ENCODE measurements at places on chromosomes 1 and 21. TPM values are rescaled to one million over a fixed set of nuclear protein-coding genes. Genes with fewer than 3 reads are reported as not detected.

DNA sequence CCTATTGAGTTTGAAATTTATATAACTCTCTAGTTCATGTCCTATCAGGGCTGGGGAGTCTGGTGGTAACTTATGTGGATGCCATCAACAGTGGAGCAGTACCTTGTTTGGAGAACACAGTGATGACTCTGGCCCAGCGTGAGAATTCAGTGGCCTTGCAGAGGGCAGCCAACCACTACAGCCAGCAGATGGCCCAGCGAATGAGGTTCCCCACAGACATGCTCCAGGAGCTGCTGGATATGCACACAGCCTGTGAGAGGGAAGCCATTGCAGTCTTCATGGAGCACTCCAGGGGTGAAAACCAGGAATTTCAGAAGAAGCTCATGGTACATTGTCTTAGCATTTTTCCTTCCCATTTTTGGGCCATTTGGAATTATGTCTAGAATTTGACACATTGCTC is 32.0 kb upstream of the GBP6 start:
- DNase-seq: no peak

GRCh38 chr1:161946071-161946987 is 77.3 kb downstream of the OLFML2B start:
- no peak for DNase-seq

GRCh38 chr1:9375912-9376311 is 83.2 kb downstream of the SPSB1 start:
- DNase-seq: no peak

CCDC30 gene
- polyA plus RNA-seq: 0.07 TPM

DNA sequence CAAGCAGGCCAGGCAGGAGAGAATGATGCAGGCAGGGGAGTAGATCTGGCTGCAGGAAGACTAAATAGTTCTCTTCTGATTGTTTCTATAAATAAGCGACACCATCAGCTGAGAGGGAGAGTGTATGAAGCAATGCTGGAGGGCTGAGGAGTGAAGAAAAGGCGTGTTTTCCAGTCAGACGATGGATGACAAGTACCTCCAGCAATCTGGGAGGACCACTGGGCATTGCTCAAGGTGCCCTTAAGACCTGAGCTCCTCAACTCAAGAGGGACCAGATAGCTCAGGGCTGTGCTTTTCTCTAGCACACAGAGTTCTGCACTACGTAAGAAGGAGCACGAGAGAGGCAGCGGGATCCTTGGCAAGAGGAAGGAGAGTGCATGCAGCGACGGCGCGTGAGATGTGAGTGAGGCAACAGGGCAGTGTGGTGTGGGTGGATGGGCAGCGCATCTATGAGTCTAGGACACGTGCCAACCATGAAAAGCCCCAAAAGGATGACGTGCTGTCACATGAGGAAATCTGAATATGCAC is 36.0 kb downstream of the PABPC4 start:
- DNase-seq: no peak

DNA sequence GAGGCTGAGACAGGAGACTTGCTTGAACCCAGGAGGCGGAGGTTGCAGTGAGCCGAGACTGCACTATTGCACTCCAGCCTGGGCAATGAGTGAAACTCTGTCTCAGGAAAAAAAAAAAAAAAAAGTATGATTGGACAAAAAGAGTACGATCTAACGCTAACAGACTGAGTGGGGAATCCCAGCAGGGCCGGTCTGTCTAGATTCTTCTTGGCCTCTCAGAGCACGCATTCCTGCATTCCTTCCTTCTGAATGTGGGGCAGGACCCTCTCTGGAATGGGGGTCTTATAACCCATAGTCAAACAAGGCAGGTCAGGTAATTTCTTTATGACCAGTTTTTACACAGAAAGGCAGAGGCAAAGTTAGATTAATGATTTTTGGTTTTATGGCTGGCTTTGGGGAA is 92.0 kb upstream of the PPM1J start:
- DNase-seq: no peak

IBA57 gene
- 8.5 TPM for polyA plus RNA-seq

EDARADD gene
- 0.13 TPM for polyA plus RNA-seq

TFF2 gene
- polyA plus RNA-seq: 1.0 TPM

VSIG8 gene
- polyA plus RNA-seq: not detected

DNA sequence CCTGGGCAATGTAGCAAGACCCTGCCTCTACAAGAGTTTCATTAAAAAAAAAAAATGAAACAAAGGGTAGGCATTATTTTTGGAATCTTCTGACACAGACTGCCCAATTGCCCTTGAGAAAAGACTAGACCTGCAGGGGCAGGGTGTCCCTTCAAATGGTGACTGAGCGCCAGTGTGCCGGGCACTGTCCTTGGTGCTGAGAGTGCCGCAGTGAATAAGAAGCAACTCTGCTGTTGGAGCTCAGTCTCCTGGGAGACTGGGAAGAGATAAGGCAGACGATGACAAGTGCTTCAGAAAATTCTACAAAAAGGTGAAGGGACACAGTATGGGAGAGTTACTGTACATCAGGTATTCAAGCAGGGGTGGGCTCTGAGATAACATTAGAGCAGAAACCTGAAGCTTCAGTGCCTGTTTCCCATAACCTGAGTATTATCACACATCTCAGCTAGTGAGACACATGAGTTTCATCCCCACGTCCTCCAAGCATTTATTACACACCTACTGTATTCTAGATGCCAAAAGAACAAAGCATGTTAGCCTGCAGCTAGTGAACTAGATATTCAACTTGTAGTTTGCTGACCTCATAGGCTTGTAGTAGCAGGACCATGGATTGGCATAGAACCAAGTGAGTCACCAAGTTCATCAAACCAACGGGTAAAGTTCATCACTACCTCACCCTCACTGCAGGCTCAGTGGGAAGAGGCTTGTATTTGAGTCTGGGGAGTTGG is 18.4 kb upstream of the RPL11 start:
- peak; percentile 46 for DNase-seq

LRRC53 gene
- polyA plus RNA-seq: not detected

NCAM2 gene
- polyA plus RNA-seq: 0.23 TPM

- peak; percentile 27 for DNase-seq
Measured at GRCh38 chr21:46004168-46004861, 22.7 kb downstream of the COL6A1 start.

DNA sequence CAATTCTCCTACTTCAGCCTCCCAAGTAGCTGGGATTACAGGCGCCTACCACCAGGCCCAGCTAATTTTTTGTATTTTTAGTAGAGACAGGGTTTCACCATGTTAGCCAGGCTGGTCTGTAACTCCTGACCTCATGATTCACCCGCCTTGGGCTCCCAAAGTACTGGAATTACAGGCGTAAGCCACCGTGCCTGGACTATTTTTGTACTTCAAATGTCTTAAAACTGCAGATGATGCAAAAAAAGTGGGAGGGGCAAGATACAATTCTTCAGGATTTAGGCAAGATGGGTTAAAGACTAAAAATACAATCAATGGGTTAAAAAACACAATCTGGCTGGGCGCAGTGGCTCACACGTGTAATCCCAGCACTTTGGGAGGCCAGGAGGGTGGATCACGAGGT is 4.7 kb downstream of the SCAF4 start:
- no peak for DNase-seq

DNA sequence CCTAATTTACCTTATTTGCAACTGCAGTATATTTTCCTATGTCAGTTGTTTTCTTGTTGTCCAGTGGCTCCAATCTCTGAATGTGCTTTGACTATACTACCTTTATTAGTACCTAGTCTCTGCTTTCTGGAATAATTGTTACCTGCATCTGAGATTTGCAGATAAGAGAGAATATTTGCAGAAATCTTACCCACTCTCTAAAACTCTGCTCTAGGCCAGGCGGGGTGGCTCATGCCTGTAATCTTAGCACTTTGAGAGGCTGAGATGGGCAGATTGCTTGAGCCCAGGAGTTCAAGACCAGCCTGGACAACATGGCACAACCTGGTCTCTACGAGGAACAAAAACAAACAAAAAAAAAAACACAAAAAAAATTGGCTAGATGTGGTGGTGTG is 2.0 kb upstream of the SYDE2 start:
- DNase-seq: no peak

- DNase-seq: no peak
Measured at GRCh38 chr1:43272576-43273571, 3.1 kb downstream of the TMEM125 start.

DNA sequence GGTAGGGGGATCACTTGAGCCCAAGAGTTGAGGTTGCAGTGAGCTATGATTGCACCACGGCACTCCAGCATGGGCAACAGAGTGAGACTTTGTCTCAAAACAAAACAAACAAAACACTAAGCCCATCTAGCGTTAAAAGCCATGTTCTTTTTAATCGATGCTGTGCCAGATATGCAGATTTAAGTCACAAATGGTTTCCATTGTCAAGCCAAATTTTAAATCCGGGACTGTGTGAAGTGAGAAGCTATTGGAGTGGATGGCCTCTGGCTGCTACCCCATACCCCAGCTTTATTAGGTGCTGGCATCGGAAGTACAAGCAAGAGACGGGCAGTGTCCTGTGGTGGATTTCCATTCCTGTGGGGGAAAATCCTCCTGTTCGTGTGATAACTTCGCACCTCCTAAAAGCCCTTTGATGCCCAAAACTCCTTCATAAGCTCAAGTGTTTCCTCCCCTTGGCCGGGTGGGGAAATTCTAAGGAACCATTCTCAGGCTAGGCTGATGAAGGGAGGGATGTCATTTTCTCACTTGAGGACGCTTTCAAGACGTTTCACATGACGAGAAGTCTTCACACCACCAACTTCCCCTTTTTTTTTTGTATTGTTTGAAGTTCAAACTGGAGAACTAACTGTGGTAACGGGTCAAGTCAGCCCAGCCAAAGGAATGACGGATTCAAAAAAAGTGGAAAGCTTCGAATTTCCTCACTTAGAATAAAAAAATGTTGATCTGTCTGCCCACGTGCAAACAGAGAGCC is 140.8 kb downstream of the KAZN start:
- no peak for DNase-seq

GRCh38 chr1:76562292-76562691 is 305.0 kb upstream of the ST6GALNAC5 start:
- no peak for DNase-seq

- no peak for DNase-seq
Measured at GRCh38 chr1:112769611-112770010, 54.5 kb upstream of the PPM1J start.

DNA sequence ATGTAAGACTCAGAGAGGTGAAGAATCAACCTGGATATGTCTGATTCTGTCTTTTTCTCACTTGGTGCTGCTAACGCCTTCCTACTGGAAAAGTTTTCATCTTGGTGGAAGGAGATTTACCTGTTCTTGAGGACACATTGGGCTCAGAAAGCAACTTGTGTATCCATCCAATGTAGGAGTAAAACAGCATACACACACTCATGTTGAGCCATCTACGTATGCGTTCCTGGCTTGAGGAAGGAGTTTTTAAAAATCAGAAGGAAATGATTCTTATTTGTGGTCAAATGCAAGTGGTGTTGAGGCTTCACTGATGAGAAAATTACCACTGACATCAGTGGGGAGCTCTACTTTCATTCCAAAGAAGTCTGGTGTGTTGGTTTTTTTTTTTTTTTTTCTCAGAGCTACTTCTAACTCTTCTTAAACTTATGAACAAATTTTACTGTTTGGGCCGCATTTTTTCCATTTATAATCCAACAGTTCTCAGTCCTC is 25.6 kb downstream of the XCL2 start:
- DNase-seq: no peak

DNA sequence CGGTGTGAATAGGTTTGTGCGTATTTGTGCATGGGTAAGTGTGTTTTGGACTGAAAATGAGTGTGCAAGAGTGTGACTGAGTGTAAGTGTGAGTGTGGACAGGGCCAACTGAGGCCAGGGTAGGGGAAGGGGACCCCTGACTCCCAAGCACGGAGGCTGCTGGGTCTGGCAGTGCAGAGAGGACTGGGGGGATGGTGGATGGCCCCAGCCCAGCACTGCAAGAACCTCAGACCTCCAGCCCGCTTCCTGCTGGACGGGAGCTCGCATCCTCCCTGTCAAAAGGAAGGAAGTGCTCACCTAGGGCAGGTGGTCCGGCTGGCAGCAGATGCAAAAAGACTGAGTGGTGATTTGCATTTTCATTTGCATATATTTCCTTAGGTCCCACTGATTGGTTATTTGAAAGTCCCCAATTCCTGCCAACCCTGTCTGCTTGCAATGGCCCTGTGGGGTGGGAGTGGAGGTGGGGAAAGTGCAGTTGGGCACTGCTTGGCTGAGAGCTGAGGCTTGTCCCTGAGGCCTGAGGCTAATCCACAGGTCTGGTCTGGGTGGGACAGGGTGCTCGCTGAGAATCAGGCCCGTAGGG is 42.8 kb upstream of the CASZ1 start:
- no peak for DNase-seq

S100A8 gene
- 40.4 TPM for polyA plus RNA-seq

SLC44A3 gene
- polyA plus RNA-seq: 2.8 TPM

DNA sequence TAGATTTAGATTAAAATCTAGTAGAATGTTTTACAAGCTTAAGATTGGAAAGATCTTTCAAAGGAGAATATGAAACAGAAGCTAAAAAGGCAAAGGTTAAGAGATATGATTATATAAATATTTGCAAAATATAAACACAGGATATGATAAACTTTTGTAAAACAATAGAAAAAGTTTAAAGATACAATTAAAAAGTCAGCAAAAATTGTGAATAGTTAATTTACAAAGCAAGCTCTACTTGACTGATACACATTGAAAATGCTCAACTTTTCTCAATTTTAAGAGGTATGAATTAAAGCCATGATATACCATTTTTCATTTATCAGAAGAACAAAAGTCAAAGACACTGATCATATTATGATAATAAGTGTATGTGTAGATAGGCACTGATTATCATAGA is 21.0 kb downstream of the RAB3GAP2 start:
- no peak for DNase-seq

GRCh38 chr1:6179564-6180175 is 451 bp downstream of the CHD5 start:
- no peak for DNase-seq

- DNase-seq: no peak
Measured at GRCh38 chr1:225755671-225756319, 21.8 kb upstream of the SRP9 start.

DNA sequence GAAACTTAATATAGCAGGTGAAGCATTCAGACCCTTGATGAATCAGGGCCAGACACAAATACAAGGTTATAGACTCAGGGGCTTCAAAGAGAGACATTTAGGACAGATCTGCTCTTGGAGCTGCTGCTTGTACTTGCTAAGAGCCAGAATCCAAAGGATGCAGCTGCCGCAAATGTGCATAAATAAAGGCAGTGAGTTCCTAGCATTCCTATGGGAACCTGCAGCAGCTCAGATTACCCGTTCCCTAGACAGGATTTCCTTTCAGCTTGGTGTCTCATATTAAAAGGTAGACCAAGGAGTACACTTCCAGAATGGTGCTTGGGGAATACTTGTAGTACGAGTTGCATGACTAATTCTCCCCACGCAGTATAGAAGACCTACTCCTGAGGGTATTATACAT is 9.7 kb upstream of the LRRC53 start:
- no peak for DNase-seq

CD5L gene
- polyA plus RNA-seq: 56.7 TPM
